AG10803 (cell line): ENCODE measurements at places on chromosomes 7 and 10.

DNA sequence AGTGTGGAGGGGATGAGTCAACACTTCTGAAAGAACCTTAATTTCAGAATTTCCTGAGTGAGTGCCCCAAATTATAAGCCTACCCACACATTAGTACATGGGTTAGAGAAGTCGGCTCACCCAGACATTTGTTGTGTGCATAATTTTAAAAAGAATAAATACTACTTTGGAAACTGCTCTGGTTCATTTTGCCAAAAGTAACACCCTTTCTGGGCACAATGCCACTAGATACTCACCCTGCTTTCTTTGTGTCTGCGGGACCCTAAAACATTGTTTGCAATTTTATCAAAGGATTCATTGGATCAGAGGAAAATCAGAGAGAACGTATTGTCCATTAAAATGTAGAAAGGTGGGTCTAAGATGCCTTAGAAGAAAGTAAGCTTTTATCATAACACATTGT is 245.5 kb upstream of the NRP1 start:
- no peak for DNase-seq

- peak; percentile 48 for DNase-seq
Observed at GRCh38 chr10:116444527-116445142, 17.0 kb downstream of the PNLIPRP3 start.

DNA sequence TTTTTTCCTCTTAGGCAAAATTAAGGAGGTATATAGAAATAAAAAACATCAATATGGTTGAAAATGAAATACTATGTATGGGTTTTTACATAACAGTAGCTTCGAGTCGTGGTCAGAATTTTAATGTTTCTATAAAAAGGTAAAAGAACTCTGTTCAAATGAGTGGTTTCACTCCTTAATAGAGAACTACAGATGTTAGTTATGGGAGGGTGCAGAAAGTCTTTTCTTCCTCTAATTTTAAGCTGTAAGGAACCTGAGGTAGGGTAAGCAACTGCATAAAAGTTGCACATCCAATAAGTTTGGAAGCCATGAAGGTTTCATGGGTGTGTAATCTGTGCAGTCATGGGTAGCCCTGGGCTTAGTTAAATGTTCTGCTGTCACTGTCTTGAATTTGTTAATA is 141.3 kb downstream of the SUGCT start:
- DNase-seq, result no peak

GRCh38 chr10:113094114-113094486 is 144.1 kb downstream of the TCF7L2 start:
- no peak for DNase-seq

- DNase-seq, result peak; percentile 69
Observed at GRCh38 chr7:140656548-140657515, 15.9 kb upstream of the ADCK2 start.
